ENCODE measurements at places on chromosomes 7 and 10.

- DNase-seq: no peak
Observed at GRCh38 chr7:123492485-123492884, 41.9 kb downstream of the IQUB start.

GRCh38 chr10:118017850-118018249 is 28.9 kb downstream of the RAB11FIP2 start:
- no peak for DNase-seq

- DNase-seq: no peak
Observed at GRCh38 chr7:90520484-90520883, 51.0 kb downstream of the PTTG1IP2 start.

DNA sequence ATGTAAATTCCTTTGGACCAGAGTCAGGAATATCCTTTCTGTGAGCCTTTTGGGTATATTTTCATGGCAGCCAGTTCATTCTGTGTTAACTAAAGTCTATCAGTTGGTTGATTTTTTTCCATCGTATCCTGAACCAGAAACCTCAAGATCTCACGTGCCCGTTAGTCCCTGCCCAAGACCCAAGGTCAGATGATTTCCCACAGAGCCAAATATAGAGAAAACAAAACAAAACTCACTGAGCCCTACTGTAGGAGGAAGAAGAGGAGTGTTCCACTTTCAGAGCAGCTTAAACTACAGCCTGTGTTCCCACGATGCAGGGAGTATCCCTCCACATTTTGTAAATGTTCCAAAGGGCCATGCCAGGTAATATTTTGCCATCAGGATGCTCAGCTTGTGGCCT is 96.0 kb upstream of the ADO start:
- no peak for DNase-seq

DNA sequence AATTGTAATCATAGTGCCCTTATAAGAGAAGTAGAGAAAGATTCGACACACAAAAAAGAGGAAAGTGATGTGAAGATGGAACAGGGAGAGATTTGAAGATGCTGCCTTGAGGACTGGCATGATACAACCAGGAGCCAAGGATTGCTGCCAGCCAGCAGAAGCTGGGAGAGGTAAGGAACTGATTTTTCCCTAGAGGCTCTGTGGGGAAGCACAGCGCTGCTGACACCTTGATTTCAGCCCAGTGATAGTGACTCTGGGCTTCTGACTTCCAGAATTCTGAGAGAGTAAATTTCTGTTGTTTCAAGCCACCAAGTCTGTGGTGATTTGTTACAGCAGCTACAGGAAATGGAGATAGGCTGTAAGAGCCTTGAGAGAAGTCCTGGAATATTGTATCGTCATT is 98.2 kb downstream of the RAB11FIP2 start:
- no peak for DNase-seq

GRCh38 chr10:48932831-48933664 is 6.6 kb downstream of the LRRC18 start:
- DNase-seq: no peak

DNA sequence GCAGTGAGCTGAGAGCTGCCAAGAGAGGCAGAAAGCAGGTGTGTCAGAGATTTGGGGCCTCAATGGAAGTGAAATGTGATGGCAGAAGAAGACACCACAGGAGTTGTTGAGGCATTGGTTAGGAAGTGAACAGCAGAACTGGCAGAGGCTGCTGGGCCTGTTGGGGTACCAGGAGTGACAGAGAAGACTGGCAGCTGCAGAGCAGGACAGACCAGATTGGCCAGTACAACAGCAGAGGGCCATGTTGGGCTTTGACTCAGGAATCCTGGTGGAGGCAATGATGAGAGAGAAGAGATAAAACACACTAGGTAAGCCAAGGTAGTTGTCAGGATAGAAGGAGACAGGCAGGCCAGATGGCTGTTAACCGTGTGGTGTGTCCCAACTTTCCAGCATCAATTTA is 19.9 kb upstream of the HERPUD2 start:
- DNase-seq: no peak

GRCh38 chr7:139361523-139361922 is 1.8 kb downstream of the LUC7L2 start:
- DNase-seq: no peak

- DNase-seq: no peak
Observed at GRCh38 chr7:33685981-33686683, 219.2 kb upstream of the BMPER start.

DNA sequence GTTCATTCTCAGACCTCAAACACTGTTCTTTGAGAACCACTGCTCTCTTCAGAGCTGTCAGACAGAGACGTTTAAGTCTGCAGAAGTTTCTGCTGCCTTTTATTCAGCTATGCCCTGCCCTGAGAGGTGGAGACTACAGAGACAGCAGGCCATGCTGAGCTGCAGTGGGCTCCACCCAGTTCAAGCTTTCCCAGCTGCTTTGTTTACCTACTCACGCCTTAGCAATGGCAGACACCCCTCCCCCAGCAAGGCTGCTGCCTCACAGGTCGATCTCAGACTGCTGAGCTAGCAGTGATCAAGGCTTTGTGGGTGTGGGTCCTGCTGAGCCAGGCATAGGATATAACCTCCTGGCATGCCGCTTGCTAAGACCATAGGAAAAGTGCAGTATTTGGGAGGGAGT is 80.5 kb upstream of the CYP2C9 start:
- no peak for DNase-seq

DNA sequence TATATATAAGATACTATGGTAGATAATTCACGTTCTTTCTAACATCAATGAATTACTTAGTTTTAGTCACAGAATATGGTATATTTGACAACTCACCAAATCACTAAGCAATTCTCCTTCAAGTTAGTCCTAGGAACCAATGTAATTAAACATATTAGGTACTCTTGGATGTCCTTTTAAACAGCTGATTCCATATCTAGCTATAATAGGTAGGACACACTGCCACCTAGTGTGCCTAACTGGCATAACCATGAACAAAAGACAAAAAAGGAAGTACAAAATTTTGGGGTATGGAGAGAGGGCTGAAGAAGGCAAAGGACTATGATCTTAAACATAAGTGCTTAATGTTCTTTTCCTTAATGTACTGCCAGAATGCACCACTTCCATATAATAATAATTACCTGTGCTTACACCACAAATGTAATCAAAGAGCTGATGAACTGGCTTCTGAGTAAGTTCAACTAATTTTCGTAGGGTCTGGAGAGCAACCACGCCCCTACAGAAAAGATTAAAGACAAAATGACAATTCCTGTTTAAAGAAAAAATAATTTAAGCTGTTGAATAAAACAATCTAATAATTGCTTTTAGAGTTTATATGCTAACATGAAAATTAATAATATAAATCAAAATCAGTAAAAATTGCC is 28.7 kb downstream of the PNPLA8 start:
- DNase-seq: no peak

DNA sequence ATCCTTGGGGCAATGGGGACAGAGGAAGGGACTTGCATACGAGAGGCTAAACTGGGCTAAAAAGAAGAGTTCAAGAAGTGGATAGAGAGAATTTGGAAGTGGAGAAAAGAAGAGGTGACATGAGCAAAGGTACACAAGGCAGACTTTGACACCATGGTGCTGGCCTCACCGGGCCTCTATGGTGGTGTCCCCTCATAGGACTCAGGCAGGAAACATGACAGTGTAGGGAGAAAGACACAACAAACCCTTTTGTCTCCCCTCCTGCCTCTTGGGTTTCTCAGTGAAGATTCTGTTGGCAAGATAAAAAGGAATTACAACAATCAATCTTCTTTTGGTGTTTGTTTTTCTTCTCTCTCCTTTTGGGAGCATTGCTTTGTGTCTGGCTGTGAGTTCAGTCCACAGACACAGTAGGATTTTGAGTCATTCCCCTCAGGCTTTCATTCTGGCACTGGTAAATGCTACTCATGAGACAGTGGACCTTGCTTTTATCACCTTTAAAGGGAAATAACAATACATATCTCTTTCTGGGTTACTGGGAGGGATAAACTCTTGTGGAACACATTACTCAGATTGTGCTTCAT is 827.7 kb downstream of the TNS3 start:
- no peak for DNase-seq

DNA sequence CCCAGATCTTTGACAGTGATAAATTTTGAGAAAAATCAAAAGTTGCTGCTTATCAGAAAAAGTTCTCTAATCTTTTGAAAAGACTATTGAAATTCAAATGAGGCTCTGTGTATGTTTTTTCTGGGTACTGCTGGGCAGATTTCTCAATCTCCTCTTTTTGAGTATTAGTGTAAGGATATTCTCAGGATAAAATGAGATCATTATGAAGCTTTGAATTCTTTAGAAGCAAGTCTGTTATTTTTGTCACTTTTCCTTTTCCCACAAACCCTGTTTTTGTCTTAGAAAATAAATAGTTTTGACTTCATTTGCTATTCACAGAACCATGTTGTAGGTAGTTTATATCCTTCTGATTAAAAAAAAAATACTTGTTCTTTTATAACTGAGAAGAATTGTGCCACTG is 7.9 kb downstream of the STAM start:
- DNase-seq: no peak

- DNase-seq: no peak
Observed at GRCh38 chr7:158802535-158803366, 26.6 kb downstream of the ESYT2 start.

- no peak for DNase-seq
Observed at GRCh38 chr10:68957654-68958053, 1.7 kb downstream of the DDX21 start.

All from activated T-helper 1 cell treated with anti-CD3 and anti-CD28 coated beads, Interleukin-2, amount 50 U/mL, for 16 hours (primary cell).